Hippocampal formation (tissue), 2 donors: ENCODE measurements at places on chromosomes 2 and 18.

DNA sequence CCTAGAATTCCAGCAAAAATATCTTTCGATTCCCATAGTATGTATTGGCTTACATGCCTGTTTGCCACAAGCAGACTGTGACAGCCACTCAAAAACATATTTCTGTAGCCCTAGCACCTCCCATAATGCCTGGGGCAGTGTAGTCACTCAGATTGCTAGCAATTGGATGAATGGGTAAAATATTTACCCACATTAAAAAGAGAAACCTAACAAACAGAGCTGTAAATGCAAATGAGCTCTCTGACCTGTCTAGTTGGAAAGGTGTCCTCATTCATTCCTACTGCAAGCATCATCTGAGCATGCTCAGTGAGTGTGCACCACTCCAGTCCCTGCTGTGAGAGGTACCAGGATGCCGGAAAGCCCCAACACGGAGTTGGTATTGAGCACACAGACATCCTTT lies 234.0 kb upstream of the RAB12 start:
- no peak for DNase-seq

- DNase-seq, result no peak
Observed at GRCh38 chr18:34794348-34794747, 84.2 kb downstream of the DTNA start.

DNA sequence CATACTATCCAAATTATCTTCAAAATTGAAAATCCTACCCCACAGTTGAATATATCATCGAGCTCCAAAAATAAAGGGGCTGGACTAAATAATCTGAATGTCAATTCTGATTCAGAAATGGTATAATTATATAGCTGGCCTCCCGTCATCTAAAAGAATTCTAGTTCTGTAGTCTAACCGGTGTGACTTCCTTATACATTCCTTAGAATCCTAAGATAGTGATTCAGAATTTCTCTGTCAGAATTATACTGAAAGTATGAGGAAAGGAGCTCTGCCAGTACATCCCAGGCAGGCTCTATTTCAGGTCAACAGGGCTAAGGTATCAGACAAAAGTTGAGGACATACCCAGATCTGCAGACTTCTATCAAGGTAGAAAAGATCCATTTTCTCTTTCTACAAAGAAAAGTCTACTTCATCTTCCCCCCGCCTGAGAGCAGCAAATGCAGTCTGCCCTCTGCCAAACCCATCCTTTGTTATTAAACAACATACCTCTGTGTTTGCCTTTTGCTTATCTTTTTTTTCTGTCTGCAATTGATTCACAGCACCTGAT lies 128.5 kb downstream of the METTL4 start:
- DNase-seq, result no peak

GRCh38 chr18:77077941-77078689 lies 54.5 kb downstream of the MBP start:
- DNase-seq, result no peak

GRCh38 chr18:49547701-49548100 lies 14.2 kb upstream of the LIPG start:
- no peak for DNase-seq

GRCh38 chr2:226215902-226216503 lies 583.6 kb downstream of the IRS1 start:
- DNase-seq, result no peak

DNA sequence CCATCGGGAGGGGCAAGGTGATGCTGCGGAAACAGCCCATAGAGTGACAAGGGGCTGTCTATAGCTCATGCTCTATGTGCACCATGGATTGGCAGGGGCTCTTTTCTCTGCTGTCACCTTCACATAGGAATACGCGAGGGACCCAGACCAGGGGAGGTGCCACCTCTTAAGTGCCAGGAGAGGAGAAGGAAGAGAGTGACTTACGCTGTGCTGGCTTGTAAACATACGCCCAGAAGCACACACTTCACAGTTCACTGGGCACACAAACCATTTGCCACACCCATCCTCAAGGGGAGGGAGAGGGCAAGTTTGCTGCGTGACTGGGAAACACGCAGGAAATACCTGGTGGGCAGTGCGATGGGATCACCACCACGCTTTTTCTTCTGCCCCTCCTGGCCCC lies 65.1 kb upstream of the GPR45 start:
- DNase-seq, result no peak

- no peak for DNase-seq
Observed at GRCh38 chr18:505483-506122, 5.1 kb upstream of the COLEC12 start.
